Activated CD8-positive, alpha-beta memory T cell treated with anti-CD3 and anti-CD28 coated beads for 48 hours (primary cell): ENCODE measurements at places on chromosomes 3 and 15.

DNA sequence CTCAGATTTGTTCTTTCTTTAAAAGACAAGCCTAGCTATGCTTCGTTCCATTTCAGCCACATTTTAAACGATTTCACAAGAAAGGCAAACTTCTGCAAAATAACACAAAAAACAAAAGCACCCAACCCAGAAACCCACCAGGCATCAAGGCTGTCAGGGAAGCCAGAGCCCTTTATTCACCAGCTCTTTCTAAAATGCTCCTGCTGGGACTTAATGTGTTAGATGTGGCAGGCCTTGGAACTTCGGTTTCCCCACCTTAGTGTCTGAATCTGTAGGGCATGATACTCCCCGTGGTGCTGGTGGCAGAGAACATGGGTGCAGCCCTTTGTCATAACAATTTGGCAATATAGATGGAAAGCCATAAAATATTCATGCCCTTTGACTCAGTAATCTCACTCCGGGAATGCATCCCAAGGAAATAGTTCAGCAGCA lies 56.8 kb upstream of the LCTL start:
- no peak for DNase-seq

- DNase-seq = no peak
These were observed 119.4 kb upstream of the STRIT1 start for GRCh38 chr3:155412904-155413303.

- DNase-seq = no peak
These were observed 5.0 kb downstream of the ZBED2 start for GRCh38 chr3:111590143-111590491.

DNA sequence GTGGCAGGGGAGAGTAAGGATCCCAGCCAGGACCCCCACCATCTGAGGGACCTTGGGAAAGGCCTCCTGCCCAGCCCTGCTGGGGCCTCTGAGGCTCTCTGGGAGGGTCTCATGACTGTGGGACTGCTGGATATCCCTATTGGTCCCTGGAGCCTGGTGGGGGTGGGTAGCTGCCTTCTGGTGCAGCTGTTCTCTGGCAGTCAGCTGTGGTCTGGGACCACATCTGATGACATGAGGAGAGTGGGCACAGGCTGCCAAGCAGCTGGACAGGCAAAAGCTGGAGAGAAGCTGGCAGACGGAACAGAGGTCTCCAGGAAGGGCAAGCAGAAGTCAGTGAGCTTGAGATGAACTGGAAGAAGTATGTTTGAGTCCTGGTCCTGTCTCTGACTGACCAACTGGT lies 22.4 kb downstream of the PLEKHO2 start:
- no peak for DNase-seq

GRCh38 chr3:4862973-4863372 lies 116.3 kb upstream of the BHLHE40 start:
- no peak for DNase-seq

DNA sequence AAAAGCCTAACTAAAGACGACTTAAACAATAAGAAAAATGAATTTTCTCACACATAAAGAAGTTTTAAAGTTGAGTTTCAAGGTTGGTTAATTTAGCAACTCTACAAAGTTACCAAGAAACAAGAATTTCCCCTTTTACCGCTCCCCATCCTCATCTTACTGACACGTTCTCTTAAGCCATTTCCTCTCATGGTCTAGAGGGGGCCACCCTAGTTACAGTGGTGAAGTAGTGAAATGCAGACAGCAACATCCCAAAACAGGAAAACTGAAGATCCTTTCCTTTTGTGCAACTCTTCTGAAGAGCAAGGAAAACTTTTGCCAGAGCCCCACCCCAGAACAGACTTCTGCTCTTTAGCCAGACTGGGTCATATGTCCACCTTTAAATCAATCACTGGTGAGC lies 17.3 kb upstream of the SOX14 start:
- DNase-seq = no peak

DNA sequence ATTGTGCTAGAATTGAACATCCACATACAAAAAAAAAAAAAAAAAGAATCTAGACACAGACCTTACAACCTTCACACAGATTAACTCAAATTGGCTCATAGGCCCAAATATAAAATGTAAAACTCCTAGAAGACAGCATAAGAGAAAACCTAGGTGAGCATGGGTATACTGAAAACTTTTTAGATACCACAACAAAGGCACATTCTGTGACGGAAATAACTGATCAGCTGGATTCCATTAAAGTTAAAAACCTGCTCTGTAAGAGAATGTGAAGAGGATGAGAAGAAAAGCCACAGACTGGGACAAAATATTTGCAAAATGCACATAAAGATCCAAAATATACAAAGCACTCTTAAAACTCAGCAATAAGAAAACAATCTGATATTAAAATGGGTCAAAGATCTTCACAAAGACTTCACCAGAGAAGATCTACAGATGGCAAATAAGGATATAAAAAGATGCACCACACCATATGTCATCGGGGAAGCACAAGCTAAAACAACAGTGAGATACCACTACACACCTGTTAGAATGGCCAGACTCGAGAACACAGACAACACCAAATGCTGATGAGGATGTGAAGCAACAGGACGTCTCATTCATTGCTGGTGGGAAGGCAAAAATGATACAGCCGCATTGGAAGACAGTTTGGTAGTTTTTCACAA lies 167.9 kb downstream of the PDE8A start:
- no peak for DNase-seq

GRCh38 chr15:95816591-95816990 lies 513.9 kb upstream of the NR2F2 start:
- DNase-seq = no peak

GRCh38 chr15:85691350-85692240 lies 103.1 kb downstream of the KLHL25 start:
- DNase-seq = no peak

DNA sequence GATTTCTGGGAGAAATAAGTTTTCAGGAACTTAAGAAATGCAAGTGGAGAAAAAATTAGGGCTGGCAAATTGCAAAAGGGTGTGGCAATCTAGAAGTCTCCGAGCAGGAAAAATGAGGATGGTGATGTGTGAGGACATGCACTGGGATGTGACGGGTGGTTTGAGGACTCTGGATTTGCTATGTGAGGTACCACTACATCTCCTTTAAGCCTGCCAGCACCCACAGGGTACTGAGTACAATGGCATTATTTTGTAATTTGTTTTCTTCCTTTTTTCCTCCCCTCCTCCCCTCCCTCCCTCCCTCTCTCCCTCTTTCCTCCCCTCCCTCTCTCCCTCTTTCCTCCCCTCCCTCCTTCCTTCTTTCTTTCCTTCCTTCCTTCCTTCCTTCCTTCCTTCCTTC lies 237.5 kb downstream of the GAP43 start:
- DNase-seq = no peak

DNA sequence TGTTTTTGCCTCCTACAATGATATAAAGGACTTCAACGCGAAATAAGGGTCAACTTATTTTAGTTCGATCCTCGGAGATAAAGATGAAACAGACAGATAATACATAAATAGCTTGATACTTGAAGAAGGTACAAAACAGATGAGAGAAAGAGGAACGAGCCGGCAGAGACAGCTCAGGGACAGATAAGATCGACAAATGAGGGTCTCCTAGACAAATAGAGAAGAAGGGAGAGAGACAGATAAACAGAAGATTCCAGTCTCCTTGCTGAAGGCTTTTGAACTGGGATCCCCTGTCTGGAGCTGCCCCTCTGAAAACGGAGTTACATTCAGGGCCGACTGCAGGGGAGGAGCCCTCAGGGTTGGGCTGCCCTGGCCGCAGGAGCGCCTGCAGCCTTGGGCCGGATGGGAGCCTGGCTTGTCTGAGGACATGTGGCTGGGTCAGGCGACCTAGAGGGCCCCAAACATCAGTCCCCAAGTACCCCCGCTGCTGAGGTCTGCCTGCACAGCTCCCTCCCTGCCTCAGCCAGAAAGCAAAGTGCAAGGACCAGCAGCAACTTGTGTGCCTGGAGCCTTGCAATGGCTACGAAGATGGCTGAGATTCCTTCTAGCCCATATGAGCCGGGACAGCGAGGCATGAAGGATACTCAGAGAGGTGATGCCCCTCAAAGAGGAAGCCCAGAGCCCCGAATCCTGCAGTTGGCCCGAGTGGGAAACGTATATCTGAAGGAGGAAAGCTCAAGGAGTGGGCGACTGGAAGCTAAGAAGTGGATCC lies 926 bp upstream of the SKOR1 start:
- DNase-seq = no peak

GRCh38 chr3:52444860-52445793 lies at the start of gene SEMA3G:
Gene SEMA3G (minus strand): TSS chr3:52445103. CDS start chr3:52445027, 76 bp downstream.
- DNase-seq = no peak

- no peak for DNase-seq
These were observed 153.3 kb downstream of the ECT2 start for GRCh38 chr3:172903642-172904320.

GRCh38 chr3:183006396-183007002 lies 26.2 kb upstream of the DCUN1D1 start:
- no peak for DNase-seq

- no peak for DNase-seq
These were observed 4.1 kb downstream of the MYL3 start for GRCh38 chr3:46859001-46859710.

DNA sequence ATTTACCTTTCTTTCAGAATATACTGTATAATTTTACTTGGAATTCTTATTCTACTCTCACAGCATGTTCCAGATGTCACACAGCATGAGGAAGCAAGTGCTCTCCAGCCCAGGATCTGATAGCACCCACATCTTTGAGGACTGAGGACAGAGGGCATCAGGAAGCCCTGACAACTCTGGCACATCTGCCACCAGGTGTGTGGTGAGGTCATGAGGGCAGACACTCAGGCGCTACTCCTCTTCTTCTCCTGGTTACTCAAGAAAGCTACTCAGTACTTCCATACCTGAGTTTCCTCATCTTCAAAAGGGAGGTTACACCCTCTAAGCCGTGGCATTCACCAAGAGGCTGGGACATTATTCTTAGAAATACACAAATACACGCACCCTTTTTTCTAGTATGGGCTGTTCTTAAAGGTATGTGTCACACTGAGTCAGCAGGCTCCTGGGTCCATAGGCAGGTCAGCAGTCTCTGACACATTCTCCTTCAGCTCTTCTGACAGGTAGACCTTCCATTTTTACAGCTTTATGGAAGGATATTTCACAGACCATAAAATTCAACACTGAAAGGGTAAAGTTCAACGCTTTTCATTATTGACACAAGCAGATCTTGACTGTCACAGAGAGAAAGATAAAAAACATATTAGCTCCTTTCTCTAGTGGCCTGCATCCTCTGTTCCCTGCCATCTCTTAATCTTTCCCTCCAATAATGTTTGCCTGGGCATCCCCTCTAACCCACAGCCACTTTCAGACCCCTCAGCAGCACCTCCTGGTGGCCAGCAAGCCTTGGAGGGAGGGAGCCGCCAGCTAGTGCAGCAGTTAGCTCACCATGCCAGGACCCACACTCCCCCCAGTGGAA lies 103.2 kb upstream of the TJP1 start:
- DNase-seq = no peak

DNA sequence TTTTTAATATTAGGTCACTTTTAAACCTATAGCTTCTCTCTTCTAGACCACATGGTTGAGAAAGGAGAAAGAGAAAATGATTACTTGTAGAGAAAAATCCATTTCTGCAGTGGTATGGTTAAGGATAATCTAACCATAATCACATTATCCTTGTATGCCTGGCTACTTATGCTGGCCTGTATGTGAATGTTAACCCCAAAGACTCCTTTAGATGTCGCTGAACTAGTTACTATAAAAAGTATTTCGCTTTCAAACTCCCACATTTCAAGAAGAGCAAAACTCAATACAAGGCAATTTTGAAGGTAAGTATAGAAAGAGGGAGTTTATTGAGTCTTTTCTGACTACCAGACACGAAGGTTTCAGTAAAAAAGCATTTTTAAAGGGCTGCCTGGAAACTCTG lies 2.2 kb downstream of the KCTD6 start:
- DNase-seq = no peak

GRCh38 chr3:175893566-175893965 lies 1034.4 kb downstream of the NAALADL2 start:
- DNase-seq = no peak

DNA sequence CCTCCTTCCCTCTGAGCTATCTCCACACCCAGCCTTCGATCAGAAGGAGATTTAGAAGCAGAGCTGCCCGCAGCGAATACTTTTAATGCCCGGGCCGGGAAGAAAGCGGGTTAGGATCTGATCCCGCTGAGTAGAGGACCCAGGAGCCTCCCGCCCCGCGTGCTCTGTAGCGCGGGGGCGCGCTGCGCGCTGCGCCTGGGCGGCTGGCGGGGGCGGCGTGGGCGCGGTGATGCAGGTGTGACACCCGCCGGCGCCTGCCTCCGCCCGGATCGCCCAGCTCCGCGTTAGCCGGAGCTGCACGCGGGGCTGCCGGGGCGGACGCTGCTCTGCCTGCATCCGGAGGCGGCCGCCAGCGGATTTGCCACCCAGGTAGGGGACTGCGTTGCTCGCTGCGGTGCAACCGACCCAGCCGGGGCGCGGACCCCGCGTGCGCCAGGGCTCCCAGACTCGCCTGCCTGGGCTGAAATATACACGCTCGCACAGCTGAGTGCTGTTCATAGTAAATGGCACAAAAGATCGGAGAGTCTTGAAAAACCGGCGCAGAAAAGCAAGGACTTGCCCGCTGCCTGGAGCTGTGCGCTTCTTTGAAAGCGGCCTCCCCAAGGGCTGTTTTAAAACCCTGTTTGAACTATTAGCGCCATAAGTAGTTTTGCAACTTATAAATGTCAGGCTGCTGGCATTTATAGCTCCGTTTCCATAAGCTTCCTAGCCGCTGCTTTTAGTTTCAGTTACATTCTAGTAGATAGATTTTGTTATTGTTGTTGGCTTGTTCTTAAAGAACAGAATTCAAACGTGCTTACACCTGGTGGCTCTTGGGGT lies at the start of gene SV2B:
Gene SV2B, plus strand, starts transcription at position 263 of the 819 bp plus-strand sequence. CDS start 126,007 bp downstream, outside the sequence.
- DNase-seq = no peak

GRCh38 chr15:25624504-25625177 lies 185.8 kb upstream of the UBE3A start:
- DNase-seq = no peak

GRCh38 chr3:183879243-183879642 lies 5.4 kb downstream of the PARL start:
- DNase-seq = no peak

DNA sequence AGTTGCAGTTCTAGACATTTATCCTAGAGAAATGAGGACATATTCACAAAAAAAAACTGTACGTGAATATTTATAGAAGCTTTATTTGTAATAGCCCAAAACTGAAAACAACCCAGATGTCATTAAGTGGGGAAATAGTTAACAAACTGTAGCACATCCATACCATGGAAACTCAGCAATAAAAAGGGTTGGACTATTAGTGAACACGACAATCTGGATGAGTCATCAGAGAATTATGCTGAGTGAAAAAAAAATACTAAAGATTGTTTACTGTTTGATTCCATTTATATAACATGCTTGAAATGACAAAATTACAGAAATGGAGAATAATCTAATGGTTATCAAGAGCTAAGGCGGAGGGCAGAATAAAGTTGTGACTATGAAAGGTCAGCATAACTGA lies 59.5 kb downstream of the CPA3 start:
- DNase-seq = no peak

- no peak for DNase-seq
These were observed 28.2 kb downstream of the NEK4 start for GRCh38 chr3:52742418-52743041.

GRCh38 chr3:197482001-197482400 lies 73.8 kb downstream of the BDH1 start:
- no peak for DNase-seq

- no peak for DNase-seq
These were observed 5.6 kb downstream of the PDIA3 start for GRCh38 chr15:43751885-43752284.
